NCI-H1105 (cell line): ENCODE measurements at places on chromosomes 12 and 14.
A peak's percentile ranks its signal among the peaks of the same experiment; 100 is the strongest.

- no peak for DNase-seq
Observed at GRCh38 chr12:69676257-69677012, 22.7 kb downstream of the BEST3 start.

GRCh38 chr12:108622421-108622820 lies 11.3 kb downstream of the SELPLG start:
- no peak for DNase-seq

GRCh38 chr12:50537538-50537919 lies 32.7 kb downstream of the DIP2B start:
- no peak for DNase-seq

- DNase-seq: no peak
Observed at GRCh38 chr12:122687086-122687485, 16.1 kb downstream of the HCAR2 start.

DNA sequence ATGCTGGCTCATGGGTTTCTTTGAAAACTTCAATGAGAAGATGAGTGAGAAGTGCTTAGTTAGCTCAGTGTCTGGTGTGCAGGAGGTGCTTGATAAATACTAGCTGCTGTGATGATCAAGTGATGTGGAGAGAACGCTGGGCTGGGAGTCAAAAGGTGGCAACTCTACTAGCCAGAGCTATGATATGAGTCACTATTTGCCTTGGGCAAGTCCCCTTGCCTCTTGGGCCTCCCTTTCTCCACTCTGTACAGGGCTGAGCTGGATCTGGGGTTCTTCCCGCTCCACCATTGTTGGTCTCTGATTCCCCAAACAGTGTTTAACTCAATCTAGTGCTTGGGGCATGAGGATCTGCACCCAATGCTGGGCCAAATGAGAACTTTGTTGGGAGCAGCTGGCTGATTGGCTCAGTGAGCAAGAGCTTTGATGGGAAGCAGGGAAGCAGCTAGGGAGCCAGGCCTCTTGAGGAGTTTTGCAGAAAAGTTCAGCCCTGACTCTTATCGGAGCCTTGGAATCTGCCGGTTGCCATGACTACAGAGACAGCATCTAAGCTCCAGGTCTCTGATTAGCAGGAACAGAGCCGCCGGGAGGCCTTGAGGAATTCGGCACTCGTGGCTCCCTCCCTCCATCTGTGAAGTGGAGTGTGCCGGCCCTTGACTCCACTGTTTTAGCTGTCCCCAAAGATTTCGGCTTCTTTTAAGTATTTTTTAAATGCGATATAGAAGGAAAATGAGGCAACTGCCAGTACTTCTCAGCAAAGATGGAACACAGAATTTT lies 82.1 kb upstream of the HSPB8 start:
- no peak for DNase-seq

- DNase-seq: no peak
Observed at GRCh38 chr12:95258803-95259202, 41.2 kb downstream of the VEZT start.

GRCh38 chr12:70068743-70069142 lies 174.5 kb upstream of the CNOT2 start:
- no peak for DNase-seq

DNA sequence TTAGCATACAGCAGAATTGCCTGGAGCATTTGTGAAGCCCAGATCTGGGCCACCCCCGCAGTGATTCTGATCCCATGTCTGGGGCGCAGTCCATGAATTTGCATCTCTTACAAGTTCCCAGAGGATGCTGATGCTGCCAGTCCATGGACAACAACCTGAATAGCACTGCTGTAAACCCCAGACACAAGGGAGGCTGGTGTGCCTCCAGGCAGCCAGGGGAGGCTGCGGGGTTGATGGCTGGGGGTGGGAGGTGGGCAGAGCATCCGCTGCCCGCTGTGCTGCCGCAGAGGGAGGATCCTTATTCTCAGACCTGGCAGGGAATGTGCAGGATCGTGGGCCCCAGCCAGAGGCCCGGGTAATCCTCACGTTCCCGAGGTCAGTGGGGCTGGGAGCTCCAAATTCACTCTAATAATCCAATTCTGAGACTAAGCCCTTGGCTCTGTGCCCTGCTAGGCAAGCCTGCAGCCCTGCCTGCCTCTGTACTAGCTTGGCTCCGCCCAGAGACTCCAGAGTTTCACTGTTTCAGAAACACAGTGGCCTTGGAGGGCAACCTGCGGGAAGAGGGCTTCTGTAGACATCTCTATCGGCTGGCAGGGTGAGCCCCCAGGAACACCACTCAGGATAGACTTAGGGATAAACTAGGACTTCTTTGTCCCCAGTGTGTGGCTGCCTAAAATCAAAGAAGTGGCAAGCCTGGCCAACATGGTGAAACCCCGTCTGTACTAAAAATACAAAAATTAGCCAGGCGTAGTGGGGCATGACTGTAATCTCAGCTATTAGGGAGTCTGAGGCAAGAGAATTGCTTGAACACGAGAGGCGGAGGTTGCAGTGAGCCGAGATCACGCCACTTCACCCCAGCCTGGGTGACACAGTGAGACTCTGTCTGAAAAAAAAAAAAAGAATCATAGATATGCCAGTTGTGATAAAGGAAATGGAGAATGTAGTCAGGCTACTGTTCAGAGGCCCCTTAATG lies 17.8 kb upstream of the MLEC start:
- DNase-seq: no peak

DNA sequence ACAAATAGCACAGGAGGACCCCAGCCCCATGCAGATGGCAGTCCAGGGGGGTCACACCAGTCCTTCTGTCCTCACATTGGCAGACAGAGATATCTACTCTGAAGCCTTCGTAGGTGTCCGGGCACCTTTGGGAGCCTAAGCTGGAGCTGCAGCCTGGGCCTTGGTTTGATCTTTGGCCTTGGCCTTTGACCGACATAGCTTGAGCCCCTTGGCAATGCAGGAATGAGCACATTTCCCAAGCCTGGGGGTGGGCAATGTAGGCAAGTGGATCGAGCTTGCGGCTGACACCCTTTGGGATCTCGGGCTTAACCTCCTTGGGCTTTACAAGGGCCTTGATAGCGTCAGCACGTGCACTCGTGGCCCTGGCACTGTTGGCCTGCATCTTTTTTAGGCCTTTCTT lies 6.4 kb downstream of the COQ5 start:
- no peak for DNase-seq

DNA sequence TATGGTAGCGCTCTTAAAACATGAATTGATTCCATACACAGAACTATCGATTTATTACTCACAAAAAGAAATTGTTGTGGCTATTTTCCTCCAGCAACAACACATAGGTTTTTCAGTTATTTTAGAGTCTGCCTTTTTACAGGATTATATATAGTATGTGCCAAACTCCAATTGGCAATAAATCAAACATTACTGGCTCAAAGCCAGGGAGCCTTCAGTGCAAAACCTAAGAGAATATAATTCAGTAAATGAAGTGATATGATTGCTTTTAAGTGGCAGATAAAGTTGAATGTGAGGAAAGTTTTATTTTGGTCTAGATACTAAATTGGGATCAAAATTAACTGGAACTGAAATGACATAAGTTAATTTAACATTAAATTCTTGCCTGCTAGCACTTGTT lies 234.8 kb downstream of the PIK3C2G start:
- peak; percentile 15 for DNase-seq

DNA sequence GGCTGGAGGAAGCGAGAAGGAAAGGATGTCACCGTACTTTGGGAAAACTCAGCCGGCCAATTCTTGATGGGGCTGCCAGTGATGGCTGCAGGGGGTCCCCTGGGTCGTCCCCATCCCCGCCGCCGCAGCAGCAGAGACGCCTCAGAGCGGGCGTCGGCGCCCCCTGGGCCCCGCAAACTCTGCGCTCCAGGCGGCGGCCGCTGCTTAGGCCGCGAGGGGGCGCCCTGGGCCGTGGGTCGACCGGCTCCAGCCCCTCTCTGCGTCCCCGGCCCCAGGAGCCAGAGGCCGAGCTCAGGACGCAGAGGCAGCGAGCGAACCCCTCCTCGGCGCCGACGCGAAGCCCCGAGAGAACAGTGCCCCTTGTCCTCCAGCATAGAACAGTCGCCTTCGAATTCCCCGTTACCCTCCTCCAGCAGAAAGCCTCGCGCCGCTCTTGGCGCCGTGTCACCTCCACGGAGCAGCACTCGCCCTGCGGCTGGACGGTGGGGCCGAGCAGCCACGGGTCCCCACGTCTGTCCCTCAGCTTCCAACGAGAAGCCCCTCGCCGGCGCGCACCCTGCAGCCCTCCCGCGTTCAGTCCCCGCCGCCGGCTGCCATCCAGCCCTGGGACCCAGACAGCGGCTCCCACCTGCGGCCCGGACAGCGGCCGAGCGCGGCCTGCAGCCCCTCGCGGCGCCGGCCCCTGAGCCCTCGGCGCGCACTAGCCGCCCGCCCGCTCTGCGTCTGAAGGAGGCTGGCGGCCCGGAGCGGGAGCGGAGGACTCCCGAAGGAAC lies 106.6 kb downstream of the PRICKLE1 start:
- DNase-seq: peak; percentile 62

- DNase-seq: no peak
Observed at GRCh38 chr14:53472306-53472705, 319.2 kb upstream of the DDHD1 start.

DNA sequence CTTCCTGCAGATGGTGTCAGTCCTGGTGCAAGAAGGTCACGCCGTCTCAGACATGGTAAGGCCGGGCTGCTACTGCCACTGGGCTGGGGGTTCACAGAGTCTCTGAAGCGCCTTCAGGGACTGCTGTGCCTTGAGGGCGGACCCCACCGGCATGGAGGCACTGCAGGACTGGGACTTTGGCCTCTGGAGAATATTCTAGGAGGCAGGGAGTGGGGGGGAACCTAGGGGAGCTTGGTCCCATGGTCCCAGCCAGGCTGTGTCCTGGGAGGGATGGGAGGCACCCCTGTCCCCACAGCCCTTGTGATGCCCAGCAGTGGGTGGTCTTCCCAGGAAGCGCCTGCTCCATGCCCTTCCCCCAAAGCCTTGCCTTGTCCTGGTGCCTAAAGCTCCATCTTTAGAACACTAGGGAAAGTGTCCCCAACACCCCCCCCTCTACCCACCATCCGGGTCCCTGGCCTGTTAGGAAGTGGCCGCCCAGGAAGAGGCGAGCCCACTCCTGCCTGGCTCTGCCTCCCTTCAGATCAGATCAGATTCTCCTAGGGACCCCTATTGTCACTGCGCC lies 1.5 kb downstream of the AMN start:
- no peak for DNase-seq

DNA sequence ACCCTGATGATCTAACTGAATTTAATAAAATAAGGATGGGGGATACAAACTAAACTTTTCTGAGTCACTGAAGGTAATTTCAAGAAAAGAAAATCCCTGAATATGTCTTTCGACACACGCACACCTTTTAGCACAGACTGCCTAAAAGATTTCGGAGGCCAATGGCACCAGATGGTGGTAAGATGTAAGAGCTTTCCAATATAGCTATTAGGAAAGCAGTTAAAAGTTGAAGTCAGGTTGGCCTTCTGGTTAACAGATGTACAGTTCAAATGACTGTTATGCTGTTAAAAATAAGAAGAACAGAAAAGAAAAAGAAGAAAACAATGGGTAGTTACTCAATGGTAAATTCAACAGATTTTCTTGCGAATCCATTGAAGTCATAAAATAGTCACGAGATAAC lies 80.7 kb upstream of the KRR1 start:
- DNase-seq: no peak

DNA sequence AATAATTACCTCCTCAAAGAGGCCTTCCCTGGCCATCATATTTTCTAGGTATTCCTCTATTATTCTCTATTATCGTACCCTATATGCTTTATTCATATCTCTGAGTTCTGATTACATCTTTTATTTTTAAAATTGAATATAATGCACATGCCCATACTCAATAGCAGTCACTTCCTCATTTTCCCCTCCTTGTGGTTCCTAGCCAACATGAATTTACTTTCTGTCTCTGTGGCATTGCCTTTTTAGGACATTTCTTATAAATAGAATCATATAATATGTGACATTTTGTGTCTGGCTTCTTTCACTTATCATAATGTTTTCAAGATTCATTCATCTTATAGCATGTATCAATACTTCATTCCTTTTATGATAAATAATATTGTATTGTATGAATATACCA lies 74.4 kb upstream of the TRHDE start:
- no peak for DNase-seq

- no peak for DNase-seq
Observed at GRCh38 chr12:6424866-6425265, 19.9 kb upstream of the CD27 start.

DNA sequence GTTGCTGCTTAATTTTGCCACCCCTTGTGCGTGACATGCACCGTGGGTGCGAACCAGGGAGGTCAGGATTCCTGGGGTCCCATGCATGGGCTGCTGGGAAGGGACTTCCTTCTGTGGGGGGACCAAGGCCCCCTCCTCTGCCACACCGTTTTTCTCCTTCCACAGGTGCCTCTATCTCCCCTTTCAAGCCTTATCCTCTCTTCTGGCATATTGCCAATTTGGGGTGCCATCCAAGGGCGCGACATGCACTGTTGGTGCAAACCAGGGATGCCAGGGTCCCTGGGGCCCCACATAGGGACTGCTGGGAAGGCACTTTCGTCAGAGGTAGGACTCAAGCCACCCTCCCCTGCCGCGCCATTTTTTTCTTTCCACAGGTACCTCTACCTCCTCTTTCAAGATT lies 289.0 kb downstream of the ALG10 start:
- no peak for DNase-seq

GRCh38 chr12:56632701-56633467 lies 2.8 kb upstream of the BAZ2A start:
- no peak for DNase-seq

DNA sequence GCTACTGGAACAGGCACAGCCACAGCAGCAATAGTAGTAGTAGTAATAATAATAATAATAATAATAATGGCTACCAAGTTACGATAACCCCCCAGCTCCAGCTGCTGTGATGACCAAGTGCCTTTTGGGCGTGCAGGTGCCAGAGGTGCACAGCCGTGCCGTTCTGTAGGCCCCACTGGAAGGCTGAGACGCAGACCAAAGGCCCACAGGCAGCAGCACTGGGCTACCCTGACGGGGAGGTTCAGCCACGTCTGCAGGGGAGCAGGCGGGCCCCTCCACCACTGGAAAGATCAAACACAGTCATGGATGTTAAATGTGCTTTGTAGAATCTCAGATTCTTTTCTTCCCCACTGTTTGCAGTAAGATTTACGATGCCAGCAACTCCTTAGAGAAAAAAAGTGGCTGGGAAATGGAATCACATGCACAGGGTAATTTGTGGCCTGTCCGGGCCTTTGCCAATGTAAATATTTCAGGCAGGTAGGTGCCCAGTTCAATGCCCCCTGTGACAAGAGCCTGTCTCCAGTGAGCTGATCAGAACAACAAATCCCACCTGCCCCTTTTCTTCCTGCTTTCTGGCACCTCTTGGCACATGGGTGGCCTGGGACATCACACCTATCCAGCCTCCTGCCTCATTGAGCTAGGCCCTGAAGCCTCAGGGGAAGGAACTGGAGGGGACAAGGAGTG lies 32.6 kb downstream of the CCDC85C start:
- peak; percentile 77 for DNase-seq

DNA sequence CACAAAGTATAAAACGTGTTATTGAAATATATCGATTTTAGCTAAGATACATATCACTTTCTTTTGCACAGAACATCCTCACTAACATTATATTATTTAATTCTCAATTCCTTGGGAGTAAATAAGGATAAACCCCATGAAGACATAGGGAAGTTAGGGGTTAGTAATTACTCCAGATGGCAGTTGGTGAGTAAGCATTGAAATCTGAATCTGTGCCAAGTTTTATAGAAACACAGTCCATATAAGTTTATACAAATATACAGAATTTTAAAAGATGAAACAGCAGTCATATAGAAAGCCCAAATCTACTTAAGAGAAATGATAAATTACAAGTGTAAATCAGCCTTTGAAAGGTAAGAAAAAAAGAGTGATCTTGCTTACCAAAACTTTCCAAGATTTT lies 200.4 kb upstream of the SYT10 start:
- peak; percentile 3 for DNase-seq
